Activated T-cell treated with anti-CD3 and anti-CD28 coated beads for 24 hours (primary cell): ENCODE measurements at places on chromosomes 2 and 18.

DNA sequence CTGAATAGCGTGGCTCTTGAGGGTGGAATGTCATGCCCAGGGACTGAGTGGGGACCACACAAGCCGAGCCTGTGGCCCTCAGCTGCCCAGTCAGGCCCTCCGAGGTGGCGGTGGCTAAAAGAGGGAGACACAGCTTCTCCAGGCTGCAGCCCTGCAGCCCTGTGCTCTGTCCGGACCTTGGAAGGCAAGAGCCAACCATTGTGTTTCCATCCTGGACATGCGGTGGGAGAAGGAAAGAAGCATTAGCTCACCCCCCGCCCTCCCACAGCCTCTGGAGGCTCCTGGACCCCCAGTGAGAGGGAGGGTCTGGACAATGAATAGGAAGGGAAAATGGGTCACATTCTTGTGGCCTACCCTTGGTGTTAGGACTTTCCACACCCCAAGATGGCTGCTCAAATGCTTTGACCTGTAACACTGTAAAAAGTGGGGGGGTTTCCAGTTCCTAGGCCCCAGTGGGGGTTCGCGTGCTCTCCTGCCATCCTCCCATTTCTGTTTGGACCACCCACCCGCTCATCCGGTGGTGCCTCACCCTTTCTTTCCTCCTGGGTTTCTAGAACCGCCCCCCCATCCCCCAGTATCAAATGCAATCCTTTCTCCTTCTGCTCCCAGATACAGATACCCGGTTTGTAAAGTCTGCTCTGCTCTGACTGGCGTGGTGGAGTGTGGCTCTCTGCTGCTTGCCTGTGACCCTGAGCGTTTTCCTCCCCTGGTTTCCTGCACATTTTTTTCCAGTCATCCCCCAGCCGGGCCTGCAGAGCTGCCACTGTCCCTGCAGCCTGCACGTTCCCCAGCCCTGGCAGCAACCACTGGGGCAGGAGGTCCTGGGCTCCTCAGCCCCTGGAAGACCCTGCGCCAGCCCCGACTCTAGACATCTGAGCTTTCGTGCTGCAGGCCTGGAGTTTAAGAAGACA lies 36.3 kb upstream of the SMAD7 start:
- no peak for DNase-seq

GRCh38 chr2:165970663-165971062 lies 17.1 kb upstream of the TTC21B start:
- DNase-seq: no peak

GRCh38 chr2:215817046-215817445 lies 196.3 kb downstream of the MREG start:
- DNase-seq: no peak

DNA sequence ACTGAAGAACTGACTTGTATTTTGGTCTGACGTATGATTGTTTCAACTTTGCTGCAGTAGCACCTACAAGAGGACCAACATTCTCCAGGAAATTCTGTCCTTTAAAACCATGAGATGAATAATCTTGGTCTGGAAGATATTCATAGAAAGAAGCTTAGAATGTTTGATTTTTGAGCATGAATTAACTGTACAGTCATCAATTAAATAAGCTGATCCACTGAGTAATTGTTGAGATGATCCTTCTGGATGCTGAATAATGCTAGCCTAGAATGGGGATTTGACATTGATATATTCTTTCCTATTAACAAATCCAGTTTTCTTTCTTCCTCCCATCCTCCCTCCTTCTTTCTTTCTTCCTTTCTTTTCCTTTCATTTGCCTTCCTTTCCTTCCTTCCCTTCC lies 39.0 kb upstream of the CDK5R2 start:
- no peak for DNase-seq

GRCh38 chr2:79373358-79374130 lies 139.3 kb upstream of the CTNNA2 start:
- no peak for DNase-seq

DNA sequence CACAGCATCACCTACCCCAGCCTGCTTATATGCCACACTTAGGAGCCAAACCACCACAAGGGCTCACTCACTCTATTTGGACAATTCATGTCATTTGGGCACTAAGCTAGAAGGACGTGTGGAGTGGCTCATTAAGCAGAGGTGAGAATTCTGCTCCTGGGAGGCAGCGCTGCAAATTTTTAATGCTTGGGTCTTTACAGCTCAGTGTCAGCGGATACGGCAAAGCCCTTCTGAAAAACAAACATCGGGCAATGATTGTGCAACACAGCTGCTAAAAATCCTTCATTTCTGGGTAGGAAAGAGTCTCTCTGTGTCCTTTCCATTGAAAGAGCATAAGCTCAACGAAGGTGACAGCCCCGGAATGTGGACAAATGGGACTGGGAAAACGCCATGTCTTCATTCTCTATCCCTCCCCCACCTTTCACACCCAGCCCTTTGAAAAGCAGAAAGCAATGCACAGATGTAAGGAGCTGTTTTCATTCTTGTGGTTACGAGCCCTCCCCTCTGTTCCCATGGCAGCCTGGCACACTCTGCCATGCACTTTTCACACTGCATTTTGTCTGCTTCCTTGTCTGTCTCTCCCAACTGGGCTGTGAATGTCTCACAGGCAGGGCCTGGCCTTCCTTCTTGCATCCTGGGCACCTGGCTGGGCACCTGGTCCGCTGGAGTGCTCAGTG lies 16.0 kb downstream of the TMEM177 start:
- no peak for DNase-seq

GRCh38 chr2:166091439-166091838 lies 36.4 kb downstream of the SCN1A start:
- DNase-seq: no peak

GRCh38 chr2:63882395-63883105 lies 40.9 kb downstream of the UGP2 start:
- DNase-seq: no peak

DNA sequence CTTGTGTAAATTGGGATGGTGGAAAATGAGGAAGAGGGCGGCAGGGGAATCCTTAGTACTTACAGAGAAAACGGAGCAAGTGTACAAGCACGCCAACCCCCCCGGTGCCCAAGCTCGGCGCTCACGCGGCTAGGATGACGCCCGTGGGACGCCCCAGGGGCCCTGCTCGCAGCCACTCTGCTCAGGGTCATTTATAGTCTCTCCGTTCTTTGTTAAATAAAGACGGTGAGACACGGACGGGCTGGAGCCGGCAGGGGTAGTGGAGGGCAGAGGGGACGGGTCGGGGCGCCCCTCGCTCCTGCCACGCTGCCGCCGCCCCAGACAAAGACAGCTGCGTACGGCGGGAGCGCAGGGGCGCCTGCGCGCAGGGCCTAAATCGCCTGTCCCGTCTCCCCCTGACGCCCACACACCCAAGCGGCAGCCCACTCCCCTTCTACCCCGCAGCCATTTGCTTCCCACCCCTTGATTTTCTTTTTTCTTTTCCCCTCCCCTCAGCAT lies 37.8 kb downstream of the PCBP1 start:
- DNase-seq: peak; percentile 47

DNA sequence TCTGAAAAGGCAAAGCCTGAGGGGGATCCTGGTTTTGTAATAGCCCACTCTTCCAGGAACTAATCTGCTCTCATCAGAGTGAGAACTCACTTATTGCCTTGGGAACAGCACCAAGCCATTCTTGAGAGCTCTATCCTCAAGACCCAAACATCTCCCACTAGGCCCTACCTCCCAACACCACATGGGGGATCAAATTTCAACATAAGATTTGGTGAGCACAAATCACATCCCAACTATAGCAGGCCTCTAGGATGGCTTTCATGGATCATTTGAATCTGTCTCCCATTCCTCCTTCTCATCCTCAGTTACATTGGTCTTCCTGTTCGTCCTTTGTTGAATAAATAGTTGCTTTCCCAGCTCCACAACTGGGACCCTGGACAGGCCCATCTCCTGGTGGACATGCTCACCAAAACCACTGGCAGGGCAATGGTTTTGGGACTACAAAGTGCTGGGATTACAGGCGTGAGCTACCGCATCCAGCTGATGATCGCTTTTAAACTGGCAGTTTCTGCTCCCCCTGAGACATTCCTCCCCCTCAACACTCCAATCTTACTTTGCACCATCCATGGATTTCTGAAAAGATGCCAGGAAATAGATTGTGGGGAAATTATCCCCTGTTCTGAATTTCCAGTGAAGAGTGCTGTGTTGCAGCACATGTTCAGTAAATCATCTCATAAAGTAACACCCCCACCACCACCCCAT lies 42.6 kb downstream of the MCFD2 start:
- no peak for DNase-seq

- DNase-seq: no peak
These were observed 74.0 kb downstream of the NRXN1 start for GRCh38 chr2:50957896-50958295.

DNA sequence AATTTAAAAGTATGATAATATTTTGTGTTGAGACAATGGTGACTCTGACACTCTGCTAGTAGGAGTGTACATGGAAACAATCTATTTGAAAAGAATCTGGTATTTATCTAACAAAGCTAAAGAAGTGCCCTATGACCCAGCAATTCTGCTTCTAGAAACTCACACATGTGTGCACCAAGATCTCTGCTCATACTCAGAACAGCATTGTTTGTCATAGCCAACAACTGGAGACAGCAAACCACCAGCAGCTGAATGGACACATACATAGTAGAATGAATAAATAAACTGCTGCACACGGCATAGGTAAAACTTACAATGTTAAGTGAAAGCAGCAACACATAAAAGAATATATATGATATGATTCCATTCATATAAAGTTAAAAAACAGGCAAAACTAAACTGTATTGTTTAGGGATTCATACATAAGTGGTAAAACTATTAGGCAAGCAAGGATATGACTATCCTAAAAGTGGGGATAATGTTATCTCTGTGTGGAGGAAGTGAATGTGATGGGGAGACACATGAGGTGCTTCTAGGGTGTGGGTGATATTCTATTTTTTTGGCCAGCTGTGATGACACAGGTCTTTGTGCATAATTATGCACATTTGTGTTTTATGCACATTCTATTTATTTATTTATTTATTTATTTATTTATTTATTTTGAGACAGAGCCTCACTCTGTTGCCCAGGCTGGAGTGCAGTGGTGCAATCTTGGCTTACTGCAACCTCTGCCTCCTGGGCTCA lies 71.1 kb downstream of the RFTN2 start:
- DNase-seq: no peak
